SK-N-SH treated with all-trans-retinoic acid at 6 μM for 48 hours (cell line): ENCODE measurements at places on chromosomes 7 and 10.

- ATAC-seq, result no peak
Observed at GRCh38 chr7:159130199-159130775, 14.4 kb downstream of the VIPR2 start.

- peak; percentile 87 for ATAC-seq
Observed at GRCh38 chr7:84701524-84702306, 485.1 kb downstream of the SEMA3D start.

GRCh38 chr7:10706875-10707493 lies 266.7 kb upstream of the PHF14 start:
- no peak for ATAC-seq

DNA sequence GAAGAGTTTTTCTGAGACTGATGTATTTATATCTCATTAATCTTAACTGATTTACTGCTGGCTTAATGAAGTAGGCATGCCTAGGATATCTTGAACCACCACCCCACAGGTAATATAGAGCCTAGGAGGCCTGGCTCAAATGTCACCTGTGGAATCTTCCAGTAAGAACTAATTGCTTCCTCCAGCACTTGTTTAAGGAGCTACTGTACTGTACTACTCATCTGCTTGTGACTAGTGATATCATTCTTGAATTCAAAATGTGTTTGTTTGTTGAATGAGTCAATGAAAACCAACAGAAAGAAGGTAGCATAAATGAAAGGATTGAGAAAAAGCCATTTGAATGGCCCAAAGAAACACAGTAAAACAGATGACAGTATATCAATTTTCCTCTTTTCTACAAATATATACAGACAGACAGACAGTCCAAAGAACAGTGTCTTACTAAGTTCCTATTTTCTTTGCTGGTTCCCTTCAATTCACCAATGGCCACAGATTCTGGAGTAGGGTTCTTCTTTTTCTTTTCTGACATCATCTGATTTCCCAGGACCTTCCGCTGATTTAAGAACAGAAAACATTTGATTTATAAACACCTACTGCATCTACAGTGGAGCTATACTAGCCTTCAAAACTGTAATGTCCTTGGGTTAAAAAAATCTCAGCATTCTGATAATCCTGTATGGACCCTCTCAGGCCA lies 43.7 kb upstream of the SLIT1 start:
- no peak for ATAC-seq

- no peak for ATAC-seq
Observed at GRCh38 chr10:97270523-97271154, 21.8 kb downstream of the ARHGAP19 start.

- ATAC-seq, result no peak
Observed at GRCh38 chr10:33434933-33435332, 100.5 kb upstream of the NRP1 start.

DNA sequence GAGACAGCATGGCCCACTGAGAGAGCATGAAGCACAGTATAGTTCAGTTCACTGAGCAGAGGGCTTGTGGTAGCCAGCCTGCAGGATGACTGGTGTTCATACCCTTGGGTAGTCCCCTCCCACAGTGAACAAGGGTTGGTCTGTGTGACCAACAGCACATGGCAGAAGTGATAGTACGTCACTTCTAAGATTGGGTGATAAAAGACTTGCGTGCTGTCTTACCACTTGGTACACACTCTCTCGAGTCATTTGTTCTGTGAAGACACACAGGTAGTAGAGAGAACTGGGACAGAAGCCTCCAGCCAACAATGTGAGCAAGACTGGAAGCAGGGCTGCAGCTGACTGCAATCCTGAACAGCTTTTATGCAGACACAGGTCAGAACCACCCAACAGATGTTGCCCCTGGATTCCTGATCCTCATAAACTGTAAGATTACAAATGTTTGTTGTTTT lies 14.6 kb downstream of the EPC1 start:
- peak; percentile 40 for ATAC-seq

- peak; percentile 100 for ATAC-seq
Observed at GRCh38 chr10:124403548-124403947, 15.2 kb downstream of the OAT start.

GRCh38 chr10:23413629-23414089 lies 25.2 kb upstream of the OTUD1 start:
- no peak for ATAC-seq
